ENCODE measurements at places on chromosomes 5 and 9.

DNA sequence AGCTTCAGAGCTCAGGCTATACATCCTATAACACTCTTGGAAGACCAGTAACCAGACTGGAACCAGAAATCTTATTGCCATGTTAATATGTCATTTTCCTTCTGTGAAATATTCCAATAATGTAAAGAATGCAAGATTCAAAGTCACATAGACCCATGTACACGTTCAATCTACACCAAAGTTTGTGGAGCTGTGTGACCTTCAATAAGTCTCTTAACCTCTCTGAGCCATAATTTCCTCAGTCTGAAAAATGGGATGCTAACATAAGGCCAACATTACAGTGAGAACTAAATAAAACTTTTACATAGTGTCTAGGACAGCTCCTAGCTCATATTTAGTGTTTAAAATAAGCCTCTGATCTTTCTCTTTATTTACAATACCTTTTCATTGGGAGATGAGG lies 70.4 kb downstream of the ARRDC3 start:
- DNase-seq: no peak

DNA sequence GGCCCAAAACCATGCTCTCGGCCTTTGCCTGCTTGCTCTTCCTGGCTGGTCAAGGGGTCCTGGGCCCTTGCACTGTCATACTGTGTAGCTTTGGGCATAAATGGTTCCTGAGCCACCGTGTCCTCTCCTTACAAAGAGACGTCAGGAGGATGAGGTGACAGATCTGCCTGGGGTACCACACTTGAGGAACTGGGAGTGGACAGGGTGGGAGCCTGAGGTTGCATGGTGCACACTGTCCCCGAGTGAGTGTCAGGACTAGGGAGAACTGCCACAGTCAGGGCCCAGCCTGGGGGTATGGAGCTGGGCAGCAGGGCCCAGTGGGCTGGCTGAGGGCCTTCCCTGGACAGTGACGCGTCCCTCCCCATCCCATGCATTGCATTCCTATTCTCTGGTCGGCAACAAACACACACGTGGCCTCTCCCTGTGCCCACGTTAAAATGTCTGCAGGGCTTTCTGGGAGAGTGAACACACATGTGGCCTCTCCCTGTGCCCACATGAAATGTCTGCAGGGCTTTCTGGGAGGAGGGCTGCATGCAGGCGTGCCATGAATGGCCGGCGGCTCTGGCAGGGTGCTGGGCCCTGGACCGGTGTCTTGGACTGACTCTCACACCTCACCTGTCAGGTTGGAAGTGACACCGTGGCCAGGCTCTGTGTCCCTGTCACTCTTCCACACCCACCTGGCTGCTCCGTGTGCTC lies 122.1 kb upstream of the COL5A1 start:
- no peak for DNase-seq

GRCh38 chr5:123937230-123937629 lies 425.3 kb downstream of the CSNK1G3 start:
- peak; percentile 18 for DNase-seq

DNA sequence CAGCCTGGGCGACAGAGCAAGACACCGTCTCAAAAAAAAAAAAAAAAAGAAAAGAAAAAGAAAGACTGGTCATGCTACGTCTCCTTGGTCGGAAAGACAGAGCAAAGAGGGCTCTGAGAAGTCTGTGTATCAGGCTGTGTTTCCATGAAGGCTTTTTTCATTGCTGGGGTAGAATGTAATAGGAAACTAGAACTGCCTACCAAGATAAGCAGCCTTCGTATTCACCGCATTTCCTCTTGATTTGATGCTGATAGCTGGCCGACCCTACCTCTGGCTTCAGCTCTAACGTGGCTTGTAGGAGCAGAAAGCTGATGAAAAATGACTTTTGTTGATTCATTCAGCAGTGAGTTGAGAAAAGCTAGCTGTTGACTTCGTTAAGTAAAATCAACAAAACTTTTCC lies 17.4 kb downstream of the SLC1A3 start:
- no peak for DNase-seq

- no peak for DNase-seq
Measured at GRCh38 chr5:168263121-168263520, 28.3 kb upstream of the WWC1 start.
